ENCODE measurements at places on chromosomes 6 and 20.

DNA sequence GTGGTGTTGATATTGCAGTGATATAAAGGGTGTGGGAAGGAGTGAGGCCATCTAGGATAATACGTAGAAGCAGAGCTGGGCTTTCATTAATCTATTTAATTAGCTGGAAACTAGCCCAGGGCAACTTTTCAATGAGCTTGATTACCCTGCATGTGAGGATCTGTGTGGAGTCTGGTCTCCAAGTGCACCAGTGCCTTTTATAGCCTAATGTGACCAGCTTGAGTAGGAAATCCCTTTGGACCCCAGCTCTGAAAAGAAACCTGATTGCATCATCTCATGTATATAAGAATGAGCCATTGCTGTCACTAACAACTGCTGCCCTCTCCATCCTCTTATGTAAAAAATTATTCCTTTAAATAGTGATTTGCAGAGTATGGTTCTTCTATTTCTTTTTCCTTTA lies 72.6 kb downstream of the CD109 start:
- no peak for DNase-seq

DNA sequence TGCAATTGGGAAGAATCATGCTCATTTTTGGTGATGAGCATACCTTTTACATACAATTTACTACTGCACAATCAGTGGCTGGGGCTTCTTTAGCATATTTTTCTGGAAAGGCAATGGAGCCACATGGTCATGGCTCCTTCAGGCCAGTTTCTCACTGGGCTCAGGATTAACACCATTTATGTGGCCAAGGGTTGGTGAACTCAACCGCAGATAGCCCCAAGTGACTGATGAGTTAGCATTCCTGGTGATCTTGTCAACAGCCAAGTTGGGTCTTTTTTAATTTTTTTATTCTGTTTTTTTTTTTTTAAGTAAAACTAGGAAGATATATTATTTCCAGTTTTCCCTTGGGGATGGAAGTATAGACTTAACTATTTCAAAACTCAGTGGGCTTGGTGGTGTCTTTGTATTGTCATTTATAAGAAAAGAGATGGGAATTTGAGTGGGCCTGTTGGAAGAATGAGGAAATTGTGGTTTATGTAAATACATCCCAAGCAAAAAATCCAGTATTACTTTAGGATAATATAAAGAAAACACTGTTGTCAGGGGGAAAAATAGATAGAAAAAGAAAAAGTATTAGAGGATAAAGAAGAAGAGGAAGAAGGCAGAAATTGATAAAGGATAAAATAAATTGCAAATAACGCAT lies 397.4 kb downstream of the MAFB start:
- DNase-seq = no peak

GRCh38 chr6:67121115-67121514 lies 1414.1 kb upstream of the EYS start:
- no peak for DNase-seq

- DNase-seq = no peak
Observed at GRCh38 chr6:25217302-25217701, 61.9 kb upstream of the CARMIL1 start.

GRCh38 chr20:59804347-59804746 lies 129.1 kb downstream of the SYCP2 start:
- DNase-seq = no peak

DNA sequence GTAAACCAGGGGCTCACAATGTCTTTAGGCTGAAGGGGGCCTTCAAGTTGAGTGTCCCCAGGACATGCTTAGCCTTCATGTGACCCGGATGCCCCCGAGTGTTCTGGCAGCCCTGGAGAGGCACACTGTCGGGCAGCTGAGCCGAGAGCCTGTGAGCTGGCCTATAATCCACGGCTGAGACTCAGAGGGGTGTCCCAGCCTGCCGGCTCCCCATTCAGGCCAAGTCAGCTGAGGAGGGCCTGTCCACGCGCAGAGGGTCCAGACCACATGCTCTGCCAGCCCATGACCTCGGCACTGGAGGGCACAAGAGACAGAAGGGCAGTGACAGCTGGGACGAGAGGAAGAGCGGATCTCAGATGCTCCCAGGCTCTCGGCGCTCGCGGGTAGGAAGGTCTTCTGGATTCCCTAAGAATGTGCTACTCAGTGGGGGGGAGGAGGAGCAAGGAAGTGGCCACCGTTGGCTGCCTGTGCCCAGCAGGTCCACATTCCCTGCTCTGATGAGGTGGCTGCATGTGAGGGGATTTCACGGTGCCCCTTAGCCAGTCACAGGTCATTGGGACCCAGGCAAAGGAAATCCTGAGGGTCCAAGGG lies 224.7 kb downstream of the NRN1 start:
- no peak for DNase-seq

DNA sequence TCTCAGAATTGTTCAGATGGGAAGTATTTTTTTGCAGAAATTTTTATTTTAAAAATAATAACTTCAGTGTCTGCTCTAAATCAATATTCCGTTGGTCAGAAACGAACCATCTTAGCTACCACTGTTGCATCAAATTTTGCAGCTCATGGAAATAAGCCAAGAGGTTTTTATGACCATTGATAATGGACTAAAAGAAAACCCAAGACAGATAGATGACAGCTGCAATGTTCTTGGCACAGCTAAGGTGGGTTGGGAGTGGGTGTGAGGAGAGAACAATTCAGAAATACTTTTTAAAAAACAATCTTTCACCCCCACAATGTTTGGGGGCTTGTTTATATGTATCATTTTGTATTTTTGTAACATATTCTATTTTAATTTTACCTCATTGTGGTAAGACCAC lies 121.1 kb downstream of the PDE7B start:
- no peak for DNase-seq

- no peak for DNase-seq
Observed at GRCh38 chr6:3217286-3217685, 10.2 kb downstream of the TUBB2B start.

GRCh38 chr6:11766043-11766442 lies 12.6 kb downstream of the ADTRP start:
- no peak for DNase-seq

DNA sequence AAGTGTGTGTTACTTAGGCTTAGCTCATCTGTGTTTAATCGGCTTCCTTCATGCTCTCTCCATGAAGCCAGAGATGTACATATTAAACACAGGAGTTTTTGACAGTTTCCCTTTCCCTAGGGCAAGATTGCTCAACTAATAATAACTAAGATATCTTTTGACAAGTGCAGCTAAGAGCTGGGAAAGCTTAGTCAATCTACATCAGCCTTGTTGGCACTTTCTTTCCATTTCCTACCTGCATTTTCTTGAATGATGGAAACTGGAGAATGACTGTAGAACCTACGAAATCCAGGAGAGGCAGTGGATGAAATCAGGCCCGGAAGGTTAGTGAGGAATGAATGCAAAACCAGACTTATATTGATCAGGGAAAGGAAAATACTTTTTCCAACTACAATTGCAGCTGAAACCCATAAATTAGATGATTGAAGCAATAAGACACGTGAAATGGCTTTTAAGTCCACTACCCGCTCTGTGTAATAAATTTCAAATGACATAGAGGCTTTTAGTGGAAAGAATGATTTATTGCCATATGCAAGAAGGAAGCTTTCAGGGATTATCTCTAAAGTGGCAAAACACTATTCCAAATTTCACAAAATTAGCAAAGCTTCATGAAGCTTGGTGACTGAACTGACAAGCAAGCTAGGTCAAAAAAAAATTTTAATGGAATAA lies 237.2 kb upstream of the ID4 start:
- DNase-seq = no peak

DNA sequence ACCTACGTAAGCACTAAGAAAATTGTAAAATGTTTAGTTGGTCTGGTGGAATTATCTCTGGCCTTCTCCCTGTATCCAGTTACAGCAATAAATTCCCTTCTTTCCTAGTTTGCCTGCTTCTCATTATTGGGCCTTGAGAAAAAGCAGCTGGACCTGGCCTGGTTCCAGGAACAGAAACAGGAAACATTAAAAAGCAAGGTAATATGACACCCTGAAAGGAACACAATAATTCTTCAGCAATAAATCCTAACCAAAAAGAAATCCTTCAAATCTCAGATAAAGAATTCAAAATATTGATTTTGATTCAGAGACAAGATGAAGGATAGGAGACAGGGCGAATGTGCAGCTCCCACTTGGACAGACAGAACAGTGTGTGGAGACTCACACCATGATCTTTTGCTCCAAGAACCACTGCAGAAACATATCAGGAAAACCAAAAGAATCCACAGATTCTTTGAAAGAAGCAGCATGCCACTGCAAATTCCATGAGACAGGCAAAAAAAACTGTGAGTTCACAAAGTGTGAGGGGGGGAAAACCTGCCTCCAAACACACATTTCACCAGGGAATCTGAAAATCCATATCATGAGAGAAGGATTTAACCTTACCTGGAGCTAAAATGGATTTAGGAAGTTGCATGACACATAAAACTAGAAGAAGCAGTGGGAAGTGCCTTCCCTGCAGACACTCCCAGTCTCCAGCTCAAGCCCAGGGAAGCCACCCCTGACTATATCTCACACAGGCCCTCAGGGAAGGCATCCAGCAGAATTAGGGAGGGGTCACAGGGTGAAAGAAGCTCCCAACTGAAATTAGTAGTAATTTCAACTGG lies 28.9 kb downstream of the TREM1 start:
- DNase-seq = no peak

DNA sequence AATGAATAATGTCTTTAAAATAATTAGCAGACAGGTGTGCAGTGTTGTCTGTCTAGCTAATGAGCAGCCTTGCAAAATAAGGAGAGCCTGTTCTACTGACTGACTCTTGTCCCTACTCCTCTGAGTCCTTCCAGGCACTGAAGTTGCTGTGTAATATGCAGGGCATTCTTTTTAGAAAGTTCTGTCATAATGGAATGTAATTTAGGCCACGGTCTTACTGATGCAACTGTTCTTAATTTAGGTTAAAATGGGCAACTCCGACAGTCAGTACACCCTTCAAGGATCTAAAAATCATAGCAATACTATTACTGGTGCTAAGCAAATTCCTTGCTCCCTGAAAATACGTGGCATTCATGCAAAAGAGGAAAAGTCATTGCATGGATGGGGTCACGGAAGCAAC lies 133.9 kb downstream of the TIAM2 start:
- DNase-seq = no peak

DNA sequence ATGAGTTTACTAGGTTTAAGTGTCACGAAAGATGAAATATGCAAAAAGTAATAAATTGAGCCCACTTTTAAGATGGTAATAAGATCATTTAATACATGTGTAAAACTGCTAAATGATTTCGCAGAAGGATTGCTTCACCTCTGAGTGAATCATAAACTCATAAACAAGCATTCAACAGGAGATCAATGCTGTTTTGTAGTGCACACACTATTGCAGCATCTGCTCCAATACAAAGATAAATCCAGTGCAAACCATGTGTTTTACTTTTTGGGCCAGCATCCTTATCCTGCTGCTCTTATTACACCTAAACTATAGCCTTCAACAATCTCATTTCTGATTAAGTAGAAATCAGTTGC lies 400.1 kb downstream of the NKAIN2 start:
- DNase-seq = no peak

DNA sequence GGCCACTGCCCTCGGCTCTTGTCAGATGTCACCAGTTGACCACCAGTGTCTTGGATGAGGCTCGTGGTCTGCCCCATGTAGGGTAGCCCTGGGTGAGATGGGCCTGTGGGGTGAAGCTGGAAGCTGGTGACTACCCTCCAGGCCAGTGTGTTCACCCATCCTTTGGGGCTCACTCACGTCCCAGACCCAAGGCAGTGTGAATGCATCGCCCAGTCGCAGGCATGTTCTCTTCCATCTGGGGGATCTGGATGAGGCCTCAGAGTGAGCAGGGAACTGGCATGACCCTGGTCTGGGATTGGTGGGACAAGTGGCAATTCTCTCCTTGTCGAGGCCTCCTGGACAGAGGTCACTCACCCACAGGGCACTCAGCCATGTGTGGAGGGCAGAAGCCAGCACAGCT lies 120.1 kb upstream of the PHACTR3 start:
- DNase-seq = no peak

DNA sequence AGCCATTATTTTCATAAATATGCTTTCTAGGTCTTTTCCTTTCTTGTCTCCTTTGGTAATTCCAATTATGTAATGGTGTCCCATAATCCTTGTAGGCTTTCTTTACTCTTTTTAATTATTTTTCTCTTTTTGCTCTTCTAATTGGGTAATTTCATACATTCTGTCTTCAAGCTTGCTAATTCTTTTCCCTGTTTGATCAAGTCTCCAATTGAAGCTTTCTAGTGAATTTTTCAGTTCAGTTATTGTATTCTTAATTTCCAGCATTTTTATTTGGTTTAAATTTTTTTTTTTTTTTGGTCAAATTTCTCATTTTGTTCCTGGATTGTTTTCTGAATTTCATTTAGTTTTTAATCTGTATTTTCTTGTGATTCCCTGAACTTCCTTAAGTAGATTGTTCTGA lies 74.9 kb upstream of the UST start:
- DNase-seq = no peak

GRCh38 chr6:10278746-10279145 lies 136.1 kb downstream of the TFAP2A start:
- DNase-seq = no peak

DNA sequence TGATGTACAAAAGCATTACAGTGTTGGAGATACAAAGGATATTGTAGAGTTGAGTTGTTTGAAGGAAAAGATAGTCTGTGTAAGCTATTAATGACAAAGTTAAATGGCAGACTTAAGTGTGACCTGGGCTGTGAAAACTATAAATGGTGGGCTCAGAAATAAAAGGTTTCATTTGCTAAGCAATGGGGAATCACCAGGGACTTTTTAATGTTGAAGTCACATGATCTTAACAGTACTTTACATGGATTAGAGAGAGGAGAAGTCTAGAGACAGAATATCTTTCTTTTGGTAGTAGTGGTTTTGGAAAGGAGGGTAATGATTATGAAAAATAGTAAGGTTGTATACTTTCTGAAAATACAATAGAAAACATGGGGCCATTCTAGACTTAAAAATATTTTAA lies 67.1 kb downstream of the SCAF8 start:
- no peak for DNase-seq

DNA sequence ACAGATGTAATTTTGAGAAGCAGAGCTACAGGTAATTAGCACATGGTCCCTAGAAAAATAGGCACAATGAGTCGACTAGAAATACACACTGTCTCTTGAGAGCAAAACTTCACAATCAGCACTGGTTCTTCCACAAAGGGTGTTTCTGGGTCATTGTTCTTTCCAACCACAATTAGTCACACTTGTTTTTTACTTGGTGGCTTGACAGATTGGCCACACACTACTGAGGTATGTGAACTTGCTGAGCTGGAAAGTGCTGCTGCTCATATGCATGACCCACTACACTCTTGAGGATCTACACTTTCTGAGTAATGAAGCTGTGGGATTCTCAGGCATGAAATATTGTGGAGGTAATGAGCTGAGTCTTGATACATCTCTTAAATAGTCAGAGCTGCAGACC lies 347.7 kb downstream of the BCKDHB start:
- DNase-seq = no peak

DNA sequence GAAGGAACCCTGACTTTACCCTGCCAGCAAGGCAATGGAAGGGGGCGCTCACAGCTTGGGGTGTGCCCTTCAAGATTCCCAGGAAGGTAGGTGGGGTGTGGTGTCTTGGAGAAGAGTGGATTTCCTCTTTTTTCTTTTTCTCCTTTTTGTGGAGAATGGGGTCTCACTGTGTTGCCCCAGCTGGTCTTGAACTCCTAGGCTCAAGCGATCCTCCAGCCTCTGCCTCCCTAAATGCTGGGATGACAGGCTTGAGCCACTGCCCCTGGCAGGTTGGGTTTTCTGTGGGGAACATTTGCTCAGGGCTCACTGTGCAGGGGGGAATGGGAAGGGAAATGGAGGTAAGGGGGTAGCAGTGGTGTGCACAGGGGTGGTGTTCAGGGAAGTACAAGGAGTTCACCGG lies 4.0 kb upstream of the ZNF341 start:
- no peak for DNase-seq

Measured in effector memory CD4-positive, alpha-beta T cell (primary cell).